AG09319 (cell line): ENCODE measurements at places on chromosomes 2 and 18.

DNA sequence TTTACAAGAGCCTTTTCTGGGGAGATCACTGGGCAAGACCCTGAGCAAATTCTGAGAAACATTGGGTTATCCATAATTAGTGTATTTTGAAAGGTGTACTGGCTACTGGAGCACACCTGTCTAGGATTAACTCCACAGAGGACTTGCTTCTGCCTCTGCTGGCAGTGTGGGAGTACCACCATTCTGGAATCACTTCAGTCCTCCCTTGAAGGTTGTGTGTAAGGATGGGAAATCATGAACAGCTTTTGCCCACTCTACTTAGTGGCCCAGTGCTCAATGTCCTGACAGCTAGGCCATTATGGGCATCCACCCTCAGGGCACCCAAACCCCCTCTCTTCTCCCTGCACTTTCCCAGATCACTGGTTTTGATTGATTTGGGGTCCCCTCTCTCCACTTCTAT, 8.1 kb upstream of the SANBR start:
- no peak for DNase-seq

- no peak for DNase-seq
Observed at GRCh38 chr2:16194530-16194929, 254.2 kb downstream of the MYCN start.

- DNase-seq = no peak
Observed at GRCh38 chr2:154720651-154721050, 22.2 kb downstream of the KCNJ3 start.

- no peak for DNase-seq
Observed at GRCh38 chr18:44450226-44450625, 230.5 kb upstream of the SETBP1 start.

- DNase-seq = no peak
Observed at GRCh38 chr18:42030586-42031182, 75.7 kb downstream of the PIK3C3 start.
